Posterior vena cava (tissue), 2 donors: ENCODE measurements at places on chromosomes 5 and 9.

DNA sequence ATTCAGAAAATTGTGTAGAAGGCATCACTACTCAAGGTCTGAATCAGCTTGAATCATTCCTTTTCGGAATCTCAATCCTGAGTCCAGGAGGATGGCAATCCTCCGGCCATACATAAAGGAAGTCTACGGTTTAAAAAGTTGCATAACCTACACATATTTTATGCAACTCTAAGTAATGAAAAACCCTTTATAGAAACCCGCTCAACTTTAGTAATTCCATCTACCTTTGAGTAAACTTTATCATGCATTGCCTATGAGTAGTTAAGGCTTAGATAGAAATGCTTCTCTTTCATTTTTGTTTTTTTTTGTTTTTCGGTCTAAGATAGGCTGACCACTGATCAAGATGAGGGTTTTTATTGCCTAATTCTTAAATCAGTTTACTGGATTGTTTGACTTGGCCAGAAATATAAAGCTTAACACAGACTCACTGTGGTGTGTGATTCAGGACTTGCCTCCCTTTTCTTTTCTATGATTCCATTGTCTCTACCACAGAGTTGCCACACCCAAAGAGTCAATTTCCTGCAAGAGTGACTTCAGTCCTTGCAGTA is 85.0 kb downstream of the LURAP1L start:
- no peak for DNase-seq

DNA sequence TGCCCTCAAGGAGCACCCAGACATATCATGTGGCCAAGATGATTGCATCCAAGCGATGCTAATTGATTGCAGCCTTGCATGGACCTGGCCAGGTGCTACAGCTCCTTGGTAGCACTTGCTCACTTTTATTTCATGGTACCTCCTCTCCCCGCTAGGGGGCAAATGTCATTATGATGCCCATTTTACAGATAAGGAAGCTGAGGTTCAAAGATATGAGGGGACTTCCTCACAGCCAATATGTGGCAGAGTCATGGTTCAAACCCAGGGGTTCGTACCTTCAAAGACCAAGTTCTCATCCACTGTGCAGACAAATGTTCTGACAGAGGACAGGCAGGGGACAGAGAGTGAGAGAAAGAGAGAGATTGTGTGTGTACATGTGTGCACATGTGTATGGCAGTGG is 21.9 kb upstream of the KCNMB1 start:
- no peak for DNase-seq

DNA sequence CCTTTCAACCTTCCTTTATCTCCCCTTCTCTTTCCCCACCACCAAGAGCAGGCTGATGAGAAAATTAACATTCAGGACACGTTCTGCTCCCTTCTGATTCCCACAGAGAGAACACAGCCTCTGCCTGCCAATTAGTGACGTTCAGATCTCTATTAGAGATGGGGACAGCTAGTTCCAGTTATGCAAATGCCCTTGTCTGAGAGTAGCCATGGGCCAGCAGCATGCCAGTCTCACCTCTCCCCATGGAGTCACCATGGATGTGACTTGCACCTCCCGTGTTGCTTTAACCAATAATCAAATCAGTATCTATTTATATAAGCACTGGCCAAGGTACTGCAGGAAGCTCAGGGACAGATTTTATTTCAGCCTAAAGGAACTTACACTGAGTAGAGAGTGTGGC is 61.3 kb downstream of the KCNIP1 start:
- no peak for DNase-seq

DNA sequence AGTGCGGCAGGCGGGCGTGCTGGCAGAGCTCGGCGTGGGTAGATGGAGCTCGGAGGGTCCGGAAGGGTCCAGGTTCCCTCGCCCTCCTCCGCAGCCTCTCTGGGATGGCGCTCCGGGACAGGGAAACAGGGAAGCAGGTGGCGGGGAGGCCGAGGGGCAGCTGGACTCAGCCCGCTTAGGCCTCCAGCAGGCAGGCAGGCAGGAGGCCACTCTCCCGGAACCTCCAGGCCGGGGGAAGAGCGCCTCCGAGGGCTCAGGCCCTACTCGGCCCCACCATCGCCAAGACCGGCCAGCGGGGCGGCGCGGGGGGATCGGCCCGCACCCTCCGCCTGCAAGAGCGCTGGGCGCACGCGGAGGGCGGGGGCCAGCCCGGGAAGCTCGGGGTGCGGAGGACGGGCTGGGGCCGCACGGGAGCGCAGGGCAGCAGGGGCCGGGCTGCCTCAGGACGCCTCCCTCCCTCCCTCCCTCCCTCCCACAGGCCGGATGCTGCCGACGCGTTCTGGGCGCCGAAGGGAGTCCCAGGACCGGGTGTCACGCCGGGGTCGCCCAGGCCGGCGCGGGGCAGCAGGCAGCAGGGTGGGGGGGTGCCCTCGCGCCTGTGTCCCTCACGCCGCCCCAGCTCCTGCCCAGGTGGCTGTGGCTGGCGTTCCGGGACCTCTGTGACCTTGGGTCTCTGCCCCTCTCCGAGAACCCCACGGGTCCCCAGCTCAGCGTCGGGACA is 977 bp downstream of the MGAT4B start:
- DNase-seq: peak; percentile 86

GRCh38 chr9:38342096-38342495 is 50.4 kb upstream of the ALDH1B1 start:
- no peak for DNase-seq

DNA sequence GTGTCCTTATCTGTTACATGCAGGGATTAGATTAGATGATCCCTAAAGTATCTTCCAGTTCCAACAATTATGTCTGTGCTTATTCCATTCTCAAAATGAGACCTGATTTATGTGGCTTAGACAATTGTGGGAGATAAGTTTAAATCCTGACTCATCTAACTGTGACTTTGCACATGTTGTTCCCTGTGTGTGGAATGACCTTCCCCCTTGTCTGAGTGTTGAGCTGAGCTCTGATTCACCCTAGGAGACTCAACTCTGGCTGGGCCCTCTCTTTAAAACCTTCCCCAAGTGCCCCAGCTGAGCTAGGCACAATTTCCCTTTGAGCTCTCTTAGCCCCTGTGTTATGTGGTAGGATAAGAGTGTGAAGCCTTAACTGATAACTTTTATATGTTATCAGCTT is 118.9 kb upstream of the ELL2 start:
- DNase-seq: no peak

- no peak for DNase-seq
These were observed 19.0 kb downstream of the TMEM8B start for GRCh38 chr9:35847792-35848572.

GRCh38 chr9:90943341-90943740 is 141.7 kb downstream of the SYK start:
- DNase-seq: no peak

- DNase-seq: no peak
These were observed 1729.2 kb upstream of the WWC1 start for GRCh38 chr5:166562246-166562645.

DNA sequence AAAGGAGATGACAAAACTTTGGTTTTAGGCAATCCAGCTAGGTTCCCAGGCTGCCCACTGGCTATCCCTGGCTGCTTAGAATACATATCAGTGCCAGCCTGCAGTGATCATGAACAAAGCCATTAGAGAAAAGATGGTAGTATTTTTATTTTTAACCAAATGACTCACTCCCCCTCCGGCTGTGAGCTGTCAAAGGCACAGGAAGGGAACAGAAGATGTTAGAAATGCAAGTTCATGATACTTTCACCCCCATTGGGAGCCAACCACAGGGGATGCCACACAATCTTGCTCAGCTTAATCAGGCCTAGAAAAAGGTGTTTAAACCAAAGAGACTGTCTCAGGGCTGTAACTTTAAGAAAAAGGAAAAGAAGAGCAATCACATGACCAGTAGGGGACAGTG is 70.3 kb upstream of the ASTN2 start:
- no peak for DNase-seq

GRCh38 chr9:111598733-111599091 is 735 bp downstream of the PTGR1 start:
- peak; percentile 82 for DNase-seq

DNA sequence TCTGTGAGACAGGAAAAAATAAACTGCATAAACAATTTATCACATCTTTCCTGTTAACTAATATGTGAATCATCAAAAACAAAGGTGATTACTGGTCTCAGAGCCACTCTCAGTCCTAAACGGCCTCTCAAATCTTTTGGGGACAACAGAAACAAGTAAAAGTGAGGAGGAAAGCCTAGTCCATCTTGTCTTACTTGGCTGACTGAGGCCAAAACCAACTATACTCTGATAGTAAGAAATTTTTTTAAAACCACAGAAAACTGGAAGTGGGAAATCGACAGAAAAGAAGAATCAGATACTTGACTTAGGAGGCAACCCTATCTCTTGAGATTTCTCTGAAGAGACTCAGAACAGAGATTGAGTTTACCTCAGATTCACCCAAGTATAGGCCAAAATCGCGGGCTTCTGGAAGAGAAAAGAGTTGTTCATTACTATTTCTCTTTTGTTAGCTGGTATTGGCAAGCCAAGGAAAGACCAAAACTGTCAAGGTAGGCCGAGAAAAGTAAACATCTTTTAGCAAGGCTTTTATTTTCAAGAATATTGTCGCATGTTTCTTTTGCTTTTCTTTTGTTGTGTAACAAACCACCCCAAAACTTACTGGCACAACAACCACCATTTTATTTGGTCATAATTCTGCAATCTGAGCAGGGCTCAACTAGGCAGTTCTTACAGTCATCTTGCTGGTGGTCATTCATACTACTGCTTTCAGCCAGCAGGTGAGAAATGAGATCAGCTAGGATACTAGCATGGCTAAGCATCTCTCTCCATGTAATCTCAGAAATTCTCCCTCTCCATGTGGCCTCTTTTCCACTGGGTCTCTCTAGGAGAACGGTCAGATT is 46.1 kb downstream of the RFX3 start:
- no peak for DNase-seq

DNA sequence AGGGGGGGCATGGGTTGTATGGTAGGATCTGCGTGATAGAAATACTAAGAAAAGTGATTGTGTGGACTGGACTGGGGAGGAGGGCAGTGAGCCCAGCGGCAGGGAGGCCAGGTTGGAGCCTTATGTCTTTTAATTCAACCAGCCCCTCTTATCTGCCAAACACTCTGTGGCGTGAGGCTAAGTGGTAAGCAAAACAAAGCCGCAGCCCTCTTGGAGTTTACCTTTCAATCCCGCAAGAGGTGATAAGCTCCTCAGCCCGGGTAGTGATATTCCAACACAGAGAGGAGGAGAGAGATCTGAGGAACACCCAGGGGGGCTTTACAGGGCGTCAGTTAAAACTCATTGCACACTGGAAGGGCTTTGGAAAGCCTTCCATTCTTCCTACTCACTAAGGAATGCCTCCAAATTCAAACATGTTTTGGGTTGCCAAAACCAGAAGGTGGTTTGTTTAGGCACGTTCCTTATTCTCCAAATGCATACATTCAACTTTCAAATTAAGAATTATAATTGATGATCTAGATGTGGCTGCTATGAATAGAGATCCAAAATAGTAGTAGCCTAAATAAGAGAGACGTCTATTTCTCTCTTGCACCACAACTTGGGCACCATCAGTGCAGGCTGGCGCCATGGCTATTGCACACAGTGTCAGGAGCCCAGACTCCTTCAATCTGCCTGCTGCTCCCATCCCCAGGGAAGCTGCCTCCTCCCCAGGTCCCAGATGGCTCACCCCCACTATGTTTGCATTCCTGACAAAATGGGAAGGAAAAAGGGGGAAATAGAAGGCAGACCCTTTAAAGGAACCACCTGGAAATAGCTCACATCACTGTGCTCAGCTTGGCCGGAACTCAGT is 75.1 kb upstream of the FSTL4 start:
- DNase-seq: no peak

- no peak for DNase-seq
These were observed 33.2 kb upstream of the PCDHB1 start for GRCh38 chr5:141017943-141018342.

DNA sequence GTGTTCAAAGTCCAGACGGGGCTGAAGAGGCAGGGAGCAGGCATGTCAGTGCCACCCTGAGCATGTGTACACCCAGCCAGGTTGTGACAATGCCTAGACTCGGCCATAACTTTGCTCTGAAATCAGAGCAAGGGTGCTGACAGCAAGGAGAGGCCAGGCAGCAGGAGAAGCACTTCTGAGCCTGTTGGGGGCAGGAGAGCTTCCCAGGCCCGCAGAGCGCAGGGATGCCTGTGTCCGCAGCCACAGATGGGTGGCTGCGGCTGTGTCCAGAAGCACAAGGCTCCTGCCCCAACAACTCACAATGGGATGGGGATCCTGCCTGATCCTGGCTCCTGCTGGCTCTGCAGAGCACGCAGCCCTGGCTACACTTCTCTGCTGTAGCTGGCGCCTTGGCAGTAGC is 373.9 kb downstream of the CHSY3 start:
- DNase-seq: no peak

DNA sequence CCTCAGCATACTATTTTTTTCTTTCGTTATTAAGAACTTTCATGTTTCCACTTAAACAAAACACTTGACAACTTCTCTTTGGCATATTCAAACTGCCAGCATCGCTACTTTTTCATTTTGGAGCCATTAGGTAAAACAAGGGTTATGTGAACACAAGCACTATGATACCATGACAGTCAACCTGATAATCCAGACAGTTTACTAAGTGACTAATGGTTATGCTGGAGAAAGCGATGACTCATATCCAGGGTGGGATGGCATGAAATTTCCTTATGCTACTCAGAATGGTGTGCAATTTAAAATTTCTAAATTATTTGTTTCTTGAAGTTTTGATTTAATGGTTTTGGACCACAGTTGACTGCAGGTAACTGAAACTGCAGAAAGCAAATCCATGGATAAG is 29.9 kb upstream of the PRSS3 start:
- no peak for DNase-seq

DNA sequence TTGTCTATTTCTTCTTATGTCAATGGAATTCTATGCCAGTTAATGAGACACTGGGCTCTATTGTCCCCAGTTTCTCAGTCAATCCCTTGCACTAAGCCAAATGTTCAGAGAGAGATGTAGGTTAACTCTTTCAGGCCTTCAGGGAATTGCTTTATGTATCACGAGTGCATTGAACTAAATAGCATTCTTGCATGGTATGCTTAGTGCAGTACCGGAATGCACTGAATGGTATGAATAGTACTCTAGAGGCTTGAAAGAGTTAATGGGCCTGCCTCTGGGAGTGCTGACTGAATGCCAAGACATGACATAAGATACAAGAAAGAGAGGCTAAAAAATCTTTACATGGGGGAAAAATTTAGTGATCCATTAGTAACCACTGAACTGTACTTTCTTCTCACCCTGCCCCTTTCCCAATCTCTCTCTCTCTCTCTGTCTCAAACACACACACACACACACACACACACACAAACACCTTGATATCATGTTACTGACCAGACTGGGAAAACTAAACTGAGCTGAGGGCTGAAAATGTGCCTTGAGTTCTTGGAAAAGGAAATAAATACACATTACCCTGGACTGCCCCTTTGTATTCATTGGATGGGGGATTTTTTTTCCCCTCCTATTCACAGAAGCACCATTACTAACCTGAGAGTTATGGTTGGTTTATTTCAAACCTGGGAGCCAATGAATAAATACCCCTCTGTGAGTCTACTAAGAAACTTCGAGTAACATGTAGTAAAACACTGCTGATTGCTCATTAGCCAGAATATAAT is 35.4 kb upstream of the TMC1 start:
- no peak for DNase-seq

GRCh38 chr5:169810524-169810923 is 169.8 kb downstream of the INSYN2B start:
- no peak for DNase-seq
